NCI-H748 treated with DMSO at 0.1 percent for 48 hours (cell line): ENCODE measurements at places on chromosomes 2 and 18.

GRCh38 chr2:61448229-61448628, 22.7 kb downstream of the USP34 start:
- DNase-seq = no peak

GRCh38 chr2:170651624-170652325, 63.4 kb upstream of the SP5 start:
- DNase-seq = no peak

GRCh38 chr18:55422456-55423180, 165.4 kb downstream of the TCF4 start:
- peak; percentile 70 for DNase-seq

DNA sequence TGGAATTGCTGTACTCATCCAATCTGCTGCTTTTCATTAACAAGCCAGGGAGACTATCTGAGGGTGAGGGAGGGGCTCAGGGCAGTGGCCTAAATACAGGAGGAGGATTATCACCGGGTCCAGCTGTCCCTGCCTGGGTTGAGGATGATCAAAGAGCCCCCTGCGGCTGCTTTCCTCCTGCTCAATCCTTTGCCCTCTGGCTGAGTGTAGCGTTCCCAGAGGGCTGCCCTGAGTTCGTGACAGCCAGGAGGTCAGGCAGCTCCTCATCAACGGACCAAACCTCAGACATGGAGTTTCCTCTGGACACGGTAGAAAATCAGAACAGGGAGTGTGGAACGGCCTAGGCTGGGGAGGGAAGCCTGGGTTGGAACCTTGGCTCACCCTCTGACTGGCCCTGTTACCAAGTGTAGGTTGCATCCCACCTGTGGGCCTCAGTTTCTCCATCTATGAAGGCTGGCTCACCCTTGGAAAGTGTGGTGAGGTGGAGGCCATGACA, 23.5 kb downstream of the CIB4 start:
- no peak for DNase-seq

DNA sequence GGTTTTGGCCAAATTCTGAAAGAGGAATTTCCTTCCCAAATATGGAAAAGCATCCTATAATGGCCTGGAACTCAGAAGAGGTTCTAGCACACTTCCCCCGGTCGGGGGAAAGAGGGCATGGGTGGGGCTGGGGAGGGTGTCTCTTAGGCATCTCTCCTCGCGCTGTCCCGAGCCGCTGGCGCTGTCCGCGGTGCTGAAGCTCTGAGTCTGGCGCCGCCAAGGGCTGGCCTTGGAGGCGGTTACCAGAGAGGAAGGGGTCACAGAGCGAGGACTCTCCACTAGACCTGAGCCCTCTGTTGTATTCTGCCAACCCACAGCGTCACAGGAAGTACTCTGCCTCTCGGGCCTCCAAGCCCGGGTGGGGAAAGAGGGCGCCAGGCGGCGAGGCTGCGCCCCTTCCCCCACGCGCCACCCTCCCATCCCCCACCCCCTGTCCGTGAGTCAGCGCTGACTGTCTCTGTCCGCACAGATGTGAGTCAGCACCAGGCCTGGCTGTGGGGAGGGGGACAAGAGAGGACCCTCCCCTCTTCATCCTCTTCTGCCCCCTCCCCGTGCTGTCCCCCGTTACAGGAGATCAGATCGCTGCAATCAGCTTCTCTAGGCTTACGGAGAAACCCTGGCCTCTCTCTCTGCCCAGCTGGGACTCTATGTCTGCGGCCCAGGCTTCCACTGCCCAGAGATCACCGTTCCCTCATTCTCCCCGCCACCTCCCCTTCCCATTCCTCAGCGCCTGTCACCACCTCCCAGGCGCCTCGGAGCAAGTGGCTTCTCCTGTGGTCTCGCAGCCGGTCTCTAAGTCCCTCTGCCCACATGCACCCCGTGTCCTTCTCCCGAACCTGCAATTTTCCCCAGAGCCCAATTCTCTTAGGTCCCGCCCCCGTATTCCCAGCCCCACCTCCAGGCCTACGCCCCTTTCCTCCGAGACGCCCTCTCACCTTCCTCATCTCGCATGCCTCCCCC, 779 bp downstream of the PTPRN start:
- peak; percentile 26 for DNase-seq

DNA sequence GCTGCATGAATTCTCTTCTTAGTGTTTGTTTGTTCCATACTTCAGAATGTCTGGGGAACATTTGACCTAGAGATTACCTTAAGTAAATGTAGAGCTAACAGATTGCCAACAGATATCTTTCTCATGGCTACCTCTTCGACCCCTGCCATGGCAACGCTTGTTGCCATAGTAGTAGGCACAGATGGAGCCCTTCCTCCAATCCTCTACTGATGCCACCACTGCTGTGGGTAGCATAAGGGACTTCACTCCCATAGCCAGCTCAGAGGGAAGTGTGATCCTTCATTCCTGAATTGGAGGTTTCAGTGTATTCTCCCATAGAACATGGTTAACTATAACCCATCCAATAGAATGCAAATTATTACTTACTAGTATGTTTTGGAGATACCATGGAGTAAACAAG, 543.6 kb upstream of the NRP2 start:
- no peak for DNase-seq

- DNase-seq = no peak
These were observed 38.6 kb upstream of the RASGRP3 start for GRCh38 chr2:33437815-33438214.

DNA sequence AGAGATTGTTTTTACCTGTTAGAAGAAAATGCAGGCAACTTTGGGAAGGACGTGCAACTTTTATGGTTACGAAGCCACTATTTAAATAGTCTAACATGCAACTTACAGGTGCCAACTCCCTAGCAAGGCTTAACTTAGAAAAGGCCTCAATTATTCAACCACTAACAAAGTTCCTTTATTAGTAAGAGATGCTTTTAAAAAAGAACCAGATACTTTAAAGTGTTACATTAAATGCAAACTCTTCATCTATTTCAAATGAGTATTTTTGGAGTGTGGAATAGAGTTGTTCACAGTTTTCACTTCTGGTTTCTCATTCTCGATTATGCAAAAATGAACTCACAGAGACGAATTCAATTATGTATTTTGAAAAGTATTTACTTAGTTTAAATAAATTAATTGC, 51.7 kb downstream of the PELI1 start:
- DNase-seq = no peak

DNA sequence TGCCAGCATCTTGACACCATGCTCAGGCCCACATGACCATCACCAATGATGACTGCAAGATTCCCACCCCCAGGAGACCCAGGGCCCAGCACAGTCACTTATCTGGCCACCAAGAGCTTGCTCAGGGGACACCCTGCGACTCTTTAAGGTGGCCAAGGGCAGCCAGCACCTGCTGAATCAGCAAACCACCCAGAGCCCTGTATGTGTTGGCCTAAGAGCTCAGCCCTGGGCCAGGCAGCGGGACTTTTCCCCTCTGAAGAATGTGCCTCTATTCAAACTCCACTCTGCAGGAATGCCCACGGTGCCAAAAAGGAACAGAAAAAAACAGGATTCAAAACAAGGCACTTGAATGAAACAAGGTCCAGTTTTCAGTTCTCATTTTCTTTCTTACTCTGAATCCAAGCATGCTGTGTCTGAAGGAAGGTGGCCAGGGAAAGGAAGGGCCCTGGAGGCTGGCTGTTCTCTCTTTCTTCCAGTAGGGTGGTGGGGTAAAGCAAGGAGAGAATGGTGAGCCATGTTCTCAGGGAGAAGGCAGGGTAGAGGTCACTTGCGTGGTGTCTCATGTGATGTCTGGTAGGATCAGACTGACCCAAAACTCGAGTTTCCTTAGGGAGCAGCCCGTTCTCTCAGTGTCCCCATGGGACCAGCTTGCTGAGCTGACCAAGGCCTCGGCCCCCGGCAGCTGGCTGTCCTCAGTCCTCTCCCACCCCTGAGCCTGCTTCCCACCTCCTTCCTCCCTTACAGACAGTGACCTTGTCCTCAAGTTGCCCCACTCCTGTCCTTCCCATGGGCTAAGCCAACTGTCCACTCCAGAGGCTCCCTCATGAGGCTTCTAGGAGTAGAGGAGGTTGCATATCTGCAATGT, 150.0 kb downstream of the RNF152 start:
- no peak for DNase-seq

DNA sequence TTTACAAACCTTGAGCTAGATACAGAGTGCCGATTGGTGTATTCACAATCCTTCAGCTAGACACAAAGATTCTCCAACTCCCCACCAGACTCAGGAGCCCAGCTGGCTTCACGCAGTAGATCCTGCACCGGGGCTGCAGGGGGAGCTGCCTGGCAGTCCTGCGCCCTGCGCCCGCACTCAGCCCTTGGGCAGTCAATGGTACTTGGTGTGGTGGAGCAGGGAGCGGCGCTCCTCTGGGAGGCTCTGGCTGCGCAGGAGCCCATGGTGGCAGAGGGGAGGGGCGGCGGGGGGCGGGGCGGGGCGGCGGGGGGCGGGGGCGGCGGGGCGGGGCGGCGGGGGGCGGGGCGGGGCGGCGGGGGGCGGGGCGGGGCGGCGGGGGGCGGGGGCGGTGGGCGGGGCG, 923.4 kb downstream of the SOCS6 start:
- DNase-seq = no peak

- DNase-seq = no peak
These were observed 362.3 kb downstream of the SLC4A3 start for GRCh38 chr2:219989744-219990143.

- no peak for DNase-seq
These were observed 134.3 kb downstream of the ZNF236 start for GRCh38 chr18:76956648-76957047.

GRCh38 chr2:70397186-70397585, 95.3 kb upstream of the FAM136A start:
- no peak for DNase-seq

DNA sequence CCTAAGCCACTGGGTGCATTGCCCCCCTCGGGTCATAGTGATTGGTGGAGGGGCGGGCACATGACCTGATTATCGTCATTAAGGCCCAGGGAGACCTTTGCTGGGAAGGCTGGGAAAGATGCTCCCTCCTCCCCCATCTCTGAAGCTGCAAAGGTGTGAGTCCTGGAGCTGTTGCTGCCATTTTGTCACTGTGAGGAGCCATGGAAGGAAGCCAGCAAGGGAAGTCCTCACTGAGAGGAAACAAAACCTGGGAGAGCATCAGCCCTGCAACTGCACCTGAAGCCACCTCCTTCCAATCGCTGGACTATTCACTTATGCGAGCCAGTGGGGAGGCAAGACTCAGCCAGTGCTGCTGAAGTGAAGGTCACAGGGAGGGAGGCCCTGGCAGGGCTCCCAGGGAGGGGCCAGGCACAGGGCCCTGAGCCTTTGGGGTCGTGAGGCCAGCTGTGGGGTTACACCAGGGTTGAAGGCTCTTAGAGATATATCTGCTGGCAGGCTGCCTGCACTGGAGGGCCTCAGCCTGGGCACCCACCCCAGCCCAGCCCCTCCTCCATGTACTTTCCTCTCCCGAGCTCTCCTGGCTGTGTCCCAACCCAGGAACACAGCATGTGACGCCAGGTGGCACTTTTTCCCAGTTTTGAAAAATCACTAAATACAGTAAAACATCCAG, 10.7 kb upstream of the FAHD2A start:
- DNase-seq = no peak

DNA sequence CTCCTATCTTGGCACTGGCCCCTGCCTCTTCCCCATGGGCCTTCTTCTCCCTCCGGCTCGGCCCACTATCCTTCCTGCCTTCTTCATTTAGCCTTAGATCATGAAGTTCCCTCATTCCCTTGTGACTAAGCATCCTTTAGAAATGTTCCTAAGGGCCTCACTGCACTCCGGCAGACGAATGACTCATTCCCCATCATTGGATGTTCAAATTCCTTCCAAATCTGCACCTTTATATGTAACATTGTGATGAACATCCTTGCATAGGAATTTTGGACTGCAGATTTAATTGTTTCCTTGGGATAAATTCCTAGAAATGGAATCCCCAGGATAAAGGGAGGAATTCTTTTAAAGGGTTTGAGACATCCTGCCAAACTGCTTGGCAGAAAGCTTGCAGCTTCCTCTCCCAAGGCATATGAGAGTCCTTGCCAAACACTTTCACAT, 19.0 kb downstream of the CRACDL start:
- DNase-seq = no peak

DNA sequence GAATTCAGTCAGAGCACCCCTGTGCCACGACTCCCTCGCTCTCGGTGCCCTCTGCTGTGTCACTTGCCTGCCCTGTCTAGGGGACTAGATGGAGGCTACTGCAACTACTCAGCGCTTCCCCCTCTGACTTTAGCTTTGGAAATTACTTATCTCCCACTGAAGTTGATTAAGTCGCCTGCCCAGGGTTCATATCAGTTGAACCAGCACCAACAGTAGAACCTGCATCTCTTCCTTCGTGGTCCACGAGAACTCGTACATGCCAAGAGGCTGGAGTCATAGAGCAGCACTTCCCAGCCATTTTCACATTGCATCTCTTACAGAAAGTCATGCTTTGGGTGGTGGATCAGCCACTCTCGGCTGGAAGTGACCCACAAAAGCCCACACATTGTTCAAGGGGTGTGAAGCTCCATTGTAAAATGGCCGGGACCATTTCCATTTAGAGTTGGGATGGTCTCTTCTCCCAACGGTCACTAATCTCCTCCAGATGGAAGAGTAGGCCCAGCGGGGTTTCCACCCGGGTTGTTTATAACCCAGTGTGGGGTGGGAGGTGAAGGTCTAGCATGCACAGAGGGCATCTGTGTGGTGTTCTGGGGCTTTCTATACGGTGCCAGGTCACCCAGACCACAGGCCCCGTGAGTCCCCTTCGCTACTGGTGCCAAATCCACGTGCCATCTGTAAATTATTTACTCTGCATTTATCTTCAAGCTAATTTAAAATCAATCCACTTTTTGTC, 38.0 kb downstream of the STEAP3 start:
- no peak for DNase-seq

- DNase-seq = peak; percentile 6
These were observed 34.7 kb downstream of the SPOPL start for GRCh38 chr2:138536302-138536701.

DNA sequence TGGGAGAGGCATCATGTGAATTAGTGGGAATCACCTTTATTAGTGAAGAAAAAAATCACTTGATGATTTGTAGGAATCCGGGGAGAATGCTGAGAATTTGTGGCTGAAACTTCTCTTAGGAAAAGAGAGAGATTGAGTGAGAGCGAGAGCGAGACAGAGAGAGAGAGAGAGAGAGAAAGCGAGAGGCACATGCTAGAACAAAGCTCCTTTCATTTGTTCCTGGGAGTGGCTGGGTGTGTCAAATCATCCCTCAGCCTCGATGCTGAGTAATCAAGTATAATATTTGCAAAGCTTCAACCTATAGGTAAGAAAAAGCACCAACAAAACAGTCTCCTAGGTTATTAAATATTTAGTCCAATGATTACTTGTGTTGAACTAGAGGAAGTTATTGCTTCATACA, 4.4 kb upstream of the SERPINB5 start:
- DNase-seq = peak; percentile 63

GRCh38 chr2:158212301-158212700, 110.6 kb downstream of the UPP2 start:
- DNase-seq = no peak

- DNase-seq = no peak
These were observed 282.9 kb upstream of the REV1 start for GRCh38 chr2:99772591-99773331.

DNA sequence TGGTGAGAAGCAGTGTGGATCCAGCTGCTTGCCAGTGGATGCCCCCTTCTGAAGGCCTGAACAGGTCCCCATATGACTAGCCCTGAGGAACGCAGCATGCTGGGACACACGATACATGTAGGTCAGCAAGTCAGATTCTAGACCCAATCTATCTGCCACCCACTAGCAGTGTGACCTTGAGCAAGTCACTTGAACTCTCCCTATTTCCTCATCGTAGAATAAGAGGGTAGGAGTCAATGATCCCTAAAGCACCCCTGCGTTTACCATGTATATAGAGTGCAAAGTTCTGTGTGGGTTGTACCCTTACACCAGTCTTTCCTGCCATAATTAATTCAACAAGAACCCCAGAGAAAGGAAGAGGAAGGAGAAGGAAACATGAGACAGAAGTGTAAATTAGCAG, 123.7 kb downstream of the GALNT14 start:
- no peak for DNase-seq
